ENCODE measurements at places on chromosomes 4 and X.

DNA sequence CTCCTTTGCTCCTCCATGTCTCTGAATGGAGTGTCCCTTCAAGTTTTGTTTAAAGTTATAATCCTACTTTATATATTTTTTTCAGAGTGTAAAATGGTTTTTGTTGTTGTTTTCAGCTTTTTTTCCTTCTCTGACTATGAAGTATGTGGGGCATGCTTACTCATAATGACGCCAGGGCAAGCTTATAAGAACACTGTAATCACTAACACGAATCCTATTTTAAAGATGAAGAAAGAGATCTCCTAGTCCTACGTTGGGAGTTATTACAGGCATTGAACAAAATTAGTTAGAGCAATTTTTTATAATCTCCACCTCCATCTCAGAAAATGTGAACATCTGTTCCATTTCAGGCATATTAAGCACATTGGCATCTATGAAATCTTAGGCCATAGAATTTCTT lies 268.1 kb upstream of the MAGEB2 start:
- no peak for DNase-seq

DNA sequence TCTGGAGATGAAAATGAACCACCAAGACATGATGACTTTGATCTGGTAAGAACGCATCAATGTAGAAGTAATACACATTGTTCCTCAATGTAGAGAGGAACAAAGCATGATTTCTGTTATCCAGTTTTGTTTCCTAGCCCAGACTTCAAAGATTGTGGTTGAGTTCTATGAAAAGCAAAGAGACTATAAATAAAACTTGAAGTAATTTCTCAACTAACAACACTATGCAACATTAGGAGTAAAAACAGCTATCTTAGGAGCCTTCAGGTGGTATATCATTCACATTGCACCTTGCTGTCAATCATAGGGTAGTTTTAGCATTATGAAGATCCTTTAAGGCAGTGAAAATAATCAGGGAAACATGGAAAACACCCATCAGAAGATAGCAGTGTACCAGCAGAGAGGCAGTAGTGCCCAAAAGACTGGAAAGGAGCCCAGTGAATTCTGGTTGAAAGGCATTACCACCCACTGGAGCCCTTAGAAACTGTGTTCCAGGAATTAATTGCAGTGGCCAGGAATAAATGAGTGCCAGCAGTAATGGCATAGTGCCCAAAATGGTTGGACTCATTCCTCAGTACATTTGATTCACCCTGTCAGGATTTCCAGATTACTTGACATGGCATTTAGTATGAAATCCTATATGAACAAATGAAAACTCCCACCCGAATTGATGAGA lies 300.7 kb upstream of the CXXC4 start:
- no peak for DNase-seq

GRCh38 chr4:5755161-5755560 lies 44.2 kb downstream of the EVC start:
- DNase-seq, result no peak

GRCh38 chr4:184439386-184439785 lies 35.0 kb downstream of the IRF2 start:
- DNase-seq, result no peak

GRCh38 chr4:41294445-41295062 lies 37.8 kb downstream of the UCHL1 start:
- DNase-seq, result no peak

- peak; percentile 86 for DNase-seq
Measured at GRCh38 chrX:140764401-140764919, 54.9 kb downstream of the LINC00632 start.

DNA sequence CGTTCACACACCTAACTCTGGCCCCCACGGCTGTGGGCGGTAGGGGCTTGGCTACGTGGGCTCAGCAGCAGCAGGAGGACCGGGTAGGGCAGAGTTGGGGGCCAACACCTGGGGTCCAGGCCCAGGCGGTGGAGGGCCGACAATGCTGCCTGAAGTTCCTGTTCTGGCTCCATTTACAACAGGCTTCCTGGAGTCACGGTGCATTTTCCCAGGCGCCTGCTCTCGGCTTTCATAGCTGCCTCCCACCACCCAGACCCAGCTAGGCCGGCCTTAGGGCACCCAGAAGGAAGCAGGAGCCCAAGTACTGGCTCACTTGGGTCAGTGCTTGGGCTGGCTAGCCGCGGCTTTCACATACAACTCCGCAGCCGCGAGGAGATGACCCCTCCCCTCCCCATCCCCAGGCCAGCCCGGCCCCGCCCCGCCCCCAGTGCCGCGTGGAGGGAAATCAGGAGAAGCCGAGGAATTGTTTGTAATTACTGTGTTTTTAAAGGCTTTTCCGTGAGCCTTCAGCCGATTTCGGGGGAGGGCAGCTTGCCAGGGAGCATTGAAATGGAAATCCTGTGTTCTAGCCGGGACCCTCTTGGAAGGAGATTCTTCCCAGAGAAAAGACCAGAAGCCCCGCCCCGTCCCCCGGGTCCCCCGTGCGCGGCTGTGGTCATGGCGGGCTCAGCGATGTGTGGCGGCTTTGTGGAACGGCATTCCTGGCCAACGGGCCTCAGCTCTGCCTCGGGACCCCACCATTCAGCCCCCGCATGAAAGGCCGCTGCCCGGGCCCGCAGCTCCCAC lies 28.5 kb downstream of the PJA1 start:
- no peak for DNase-seq

- DNase-seq, result no peak
Measured at GRCh38 chrX:23380581-23380980, 45.9 kb downstream of the PTCHD1 start.
